ENCODE measurements at places on chromosomes 13 and 19.

GRCh38 chr13:29819143-29819542, 31.3 kb downstream of the UBL3 start:
- no peak for DNase-seq

- no peak for DNase-seq
These were observed 2.2 kb upstream of the SCN1B start for GRCh38 chr19:35027851-35028599.

- no peak for DNase-seq
These were observed 15.1 kb downstream of the CYP4F11 start for GRCh38 chr19:15919243-15919642.

- no peak for DNase-seq
These were observed 147.2 kb downstream of the FLT1 start for GRCh38 chr13:28347456-28348371.

DNA sequence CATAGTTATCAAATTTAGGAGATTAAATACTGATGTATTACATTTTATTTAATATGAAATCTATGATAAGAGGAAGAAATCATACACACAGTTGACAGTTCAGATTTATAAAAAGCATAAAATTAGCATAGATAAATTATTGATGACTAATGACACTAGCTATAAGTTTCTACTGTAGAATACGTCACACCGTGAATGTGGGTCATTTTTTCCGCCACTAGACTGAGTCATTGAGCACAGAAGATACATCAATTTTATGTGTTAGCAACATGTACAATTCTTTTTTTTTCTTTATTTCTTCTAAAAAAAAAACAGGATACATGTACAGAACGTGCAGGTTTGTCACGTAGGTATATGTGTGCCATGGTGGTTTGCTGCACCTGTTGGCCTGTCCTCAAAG, 22.2 kb downstream of the AP2S1 start:
- DNase-seq: peak; percentile 53

GRCh38 chr19:4369888-4370260, 26.5 kb downstream of the MPND start:
- DNase-seq: peak; percentile 67

- DNase-seq: no peak
These were observed 1721.4 kb downstream of the PCDH9 start for GRCh38 chr13:65508745-65509144.

DNA sequence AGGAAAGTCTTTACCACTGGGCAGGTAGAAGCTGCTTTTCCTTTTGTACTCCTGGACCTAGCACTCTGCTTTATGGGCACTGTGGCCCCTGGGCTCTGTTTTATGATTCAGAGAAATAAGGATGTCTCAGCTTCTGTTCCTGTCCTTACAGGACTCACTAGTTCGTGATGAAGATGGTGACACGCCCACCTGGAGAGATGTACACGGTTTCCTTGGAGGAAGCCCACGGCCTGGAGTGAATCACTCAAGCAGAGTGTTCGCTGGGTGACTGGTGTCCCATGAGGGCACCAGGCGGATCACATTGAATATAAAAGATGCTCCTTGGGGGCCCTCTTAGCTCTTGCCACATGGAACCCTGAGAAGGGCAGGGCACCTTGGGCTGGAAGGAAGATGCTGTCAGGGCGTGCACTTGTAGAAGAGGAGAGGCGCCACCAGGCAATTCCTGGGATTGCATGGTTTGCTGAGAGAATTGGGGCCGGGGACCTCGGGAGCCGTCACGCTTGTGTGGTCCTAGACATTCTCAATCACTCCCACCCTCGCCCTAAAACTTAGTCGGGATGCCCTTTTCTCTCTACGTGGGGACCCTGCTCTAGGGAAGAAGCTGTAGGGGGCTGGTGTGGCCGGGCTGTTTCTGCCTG, 202.6 kb downstream of the TSHZ3 start:
- DNase-seq: no peak

GRCh38 chr19:336067-336614, 8.5 kb downstream of the MIER2 start:
- DNase-seq: no peak

- no peak for DNase-seq
These were observed 11.3 kb downstream of the GTPBP3 start for GRCh38 chr19:17348700-17349099.

DNA sequence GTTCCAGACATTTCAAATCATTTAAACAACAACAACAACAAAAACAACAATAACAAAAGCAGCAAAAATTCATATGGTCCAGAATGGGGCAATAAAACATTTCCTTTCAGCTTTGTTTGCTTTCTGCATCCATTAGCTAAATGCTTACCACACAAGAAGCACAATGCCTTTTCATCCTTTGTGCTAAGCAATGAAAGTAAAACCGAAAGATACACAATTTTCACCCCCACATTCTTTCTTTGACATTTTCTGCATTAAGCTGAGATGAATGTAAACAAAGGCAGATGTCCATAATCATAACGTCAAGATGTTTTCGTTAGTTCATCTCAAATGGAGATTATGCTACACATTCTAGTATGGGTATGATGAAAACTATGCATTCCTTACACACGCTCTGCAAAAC, 568.5 kb downstream of the SLITRK6 start:
- DNase-seq: no peak

- DNase-seq: no peak
These were observed 851.0 kb upstream of the KLHL1 start for GRCh38 chr13:70959035-70959775.

- DNase-seq: no peak
These were observed 198.4 kb upstream of the ZNF536 start for GRCh38 chr19:30173593-30174356.

DNA sequence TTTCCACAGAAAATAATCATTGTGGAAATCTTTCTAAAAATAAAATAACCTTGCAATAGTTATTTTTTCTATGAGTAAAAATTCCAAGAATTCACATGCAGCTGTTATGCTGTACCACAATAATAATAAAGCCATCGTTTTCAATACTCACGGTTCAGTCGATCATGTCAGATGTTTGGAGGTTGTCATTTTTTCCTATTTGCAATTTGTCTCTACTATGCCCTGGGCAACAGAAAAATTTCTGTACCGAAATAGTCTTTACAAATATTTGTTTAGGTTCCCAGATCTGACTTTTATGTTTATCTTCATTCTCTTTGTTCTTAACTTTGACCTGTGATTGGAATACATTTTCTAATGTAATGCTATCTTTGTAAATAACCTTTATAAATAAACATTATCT, 79.7 kb downstream of the ESD start:
- DNase-seq: no peak

DNA sequence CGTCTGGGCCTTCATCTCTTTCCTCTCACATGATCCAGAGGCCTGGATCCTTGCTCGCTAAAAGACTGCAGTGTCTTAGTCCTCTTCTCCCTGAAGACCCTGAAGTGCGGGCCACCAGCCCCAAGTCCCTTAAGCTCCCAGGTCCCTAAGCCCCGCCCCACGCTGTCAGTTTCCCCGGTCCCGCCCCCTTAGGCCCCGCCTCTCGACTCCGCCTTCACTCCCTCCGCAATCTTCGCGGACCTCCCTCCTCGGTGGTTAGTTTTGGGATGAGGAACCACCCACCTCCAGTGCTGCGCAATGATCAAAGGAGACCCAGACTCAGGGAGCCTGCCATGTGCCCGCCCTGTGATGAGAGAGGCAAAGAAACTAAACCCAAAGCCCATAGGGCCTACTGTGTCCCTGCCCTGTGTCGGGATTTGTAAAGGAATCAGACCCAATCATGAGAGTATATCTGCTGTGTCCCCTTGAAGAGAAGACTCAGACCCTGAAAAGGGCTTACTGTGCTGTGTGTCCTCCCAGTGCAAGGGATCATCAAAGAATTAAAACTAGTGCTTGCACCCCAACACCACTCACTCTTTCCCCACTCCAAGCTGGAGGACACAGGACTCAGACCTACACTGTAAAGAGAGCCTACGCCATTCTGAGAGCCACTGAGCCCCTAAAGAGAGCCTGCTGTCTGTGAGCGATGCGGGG, 3.0 kb upstream of the COX6B1 start:
- DNase-seq: peak; percentile 95

DNA sequence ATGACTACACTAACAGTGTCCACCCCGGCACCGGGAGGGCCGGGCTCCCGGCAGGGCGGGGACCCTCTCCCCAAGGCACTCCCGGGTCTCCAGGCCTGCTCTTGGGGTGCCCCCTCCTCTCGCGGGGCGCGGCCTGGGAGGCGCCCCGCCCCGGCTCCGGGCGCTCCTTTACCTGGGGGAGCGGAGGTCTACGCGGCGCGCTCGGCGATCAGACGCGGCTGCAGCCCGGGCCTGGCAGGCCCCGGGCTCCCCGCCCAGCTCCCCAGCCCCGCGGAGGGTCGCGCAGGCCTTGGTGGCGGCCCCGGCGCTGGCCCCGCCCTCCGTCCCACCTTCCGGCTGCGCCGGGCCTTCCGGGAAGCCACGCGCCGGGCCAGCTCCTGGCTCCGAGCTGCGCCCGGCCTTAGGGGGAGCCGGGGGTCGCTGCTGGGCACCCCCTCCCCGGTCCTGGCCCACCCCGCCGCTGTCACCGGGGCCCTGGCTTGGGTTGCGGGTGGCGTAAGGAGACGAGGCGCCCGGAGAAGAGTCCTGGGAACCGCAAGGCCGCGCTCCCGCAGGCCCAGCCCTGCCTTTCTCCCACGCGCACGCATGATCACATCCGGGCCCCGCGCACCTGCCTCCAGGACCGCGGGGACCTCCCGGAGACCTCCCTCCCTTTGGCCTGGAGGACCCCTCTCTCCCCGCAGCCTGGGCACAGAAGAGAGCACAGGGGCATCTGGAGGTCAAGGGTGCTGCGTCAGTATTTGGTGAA, at the start of gene C19orf12:
Gene C19orf12, minus strand, starts transcription at position 309 of the 748 bp plus-strand sequence. CDS start 6,848 bp downstream, outside the sequence.
- DNase-seq: peak; percentile 64

DNA sequence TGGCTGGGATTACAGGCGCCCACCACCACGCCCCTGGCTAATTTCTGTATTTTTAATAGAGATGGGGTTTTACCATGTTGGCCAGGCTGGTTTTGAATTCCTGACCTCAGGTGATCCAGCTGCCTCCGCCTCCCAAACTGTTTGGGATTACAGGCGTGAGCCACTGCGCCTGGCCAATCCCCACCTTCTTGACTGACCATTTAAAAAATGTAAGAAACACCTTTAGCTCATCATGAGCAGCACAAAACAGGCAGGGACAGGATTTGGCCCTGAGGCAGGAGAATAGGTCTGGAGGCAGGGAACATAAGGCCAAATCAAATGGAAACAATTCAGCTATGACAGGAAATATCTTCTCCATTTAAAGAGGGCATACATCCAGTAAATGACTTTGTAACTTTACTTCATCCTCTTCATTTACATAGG, 1.4 kb upstream of the MPV17L2 start:
- DNase-seq: no peak

DNA sequence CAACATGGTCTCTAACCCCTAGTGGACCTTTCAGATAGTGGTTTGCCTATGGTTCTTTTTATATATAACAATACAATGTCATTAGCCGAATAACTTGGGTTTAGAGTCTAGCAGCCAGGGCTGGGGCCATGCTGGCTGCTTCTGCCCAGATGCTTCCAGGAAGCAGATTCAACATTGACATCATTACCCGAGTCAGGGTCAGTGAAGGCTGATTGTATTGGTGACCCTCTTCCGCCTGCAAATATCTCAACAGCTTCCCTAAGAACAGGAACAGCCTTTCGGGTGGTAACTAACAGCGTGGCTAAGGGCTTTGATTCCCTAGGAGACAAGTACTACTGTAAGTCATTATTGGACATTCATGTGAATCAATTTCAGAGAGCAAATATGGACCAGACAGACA, 476.4 kb downstream of the UQCRFS1 start:
- no peak for DNase-seq

DNA sequence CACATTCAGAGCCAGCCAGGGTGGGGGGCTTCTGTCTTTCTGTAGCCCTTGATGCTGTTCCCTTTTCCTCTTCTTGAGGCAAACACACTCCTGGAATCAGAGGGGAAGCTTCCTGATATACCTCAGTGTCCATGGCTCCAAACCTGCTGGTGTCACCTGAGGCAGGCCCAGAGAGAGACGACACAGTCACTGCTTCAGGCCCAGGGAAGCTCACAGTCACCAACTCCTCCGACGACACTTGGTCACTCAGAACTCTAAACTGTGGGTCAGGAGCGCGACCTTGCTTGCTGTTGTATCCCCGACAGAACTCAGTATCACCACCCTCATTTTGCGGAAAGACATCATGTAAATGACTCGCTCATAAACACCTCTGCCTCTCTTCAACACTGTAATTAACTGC, 1.1 kb downstream of the ATP13A1 start:
- DNase-seq: no peak

DNA sequence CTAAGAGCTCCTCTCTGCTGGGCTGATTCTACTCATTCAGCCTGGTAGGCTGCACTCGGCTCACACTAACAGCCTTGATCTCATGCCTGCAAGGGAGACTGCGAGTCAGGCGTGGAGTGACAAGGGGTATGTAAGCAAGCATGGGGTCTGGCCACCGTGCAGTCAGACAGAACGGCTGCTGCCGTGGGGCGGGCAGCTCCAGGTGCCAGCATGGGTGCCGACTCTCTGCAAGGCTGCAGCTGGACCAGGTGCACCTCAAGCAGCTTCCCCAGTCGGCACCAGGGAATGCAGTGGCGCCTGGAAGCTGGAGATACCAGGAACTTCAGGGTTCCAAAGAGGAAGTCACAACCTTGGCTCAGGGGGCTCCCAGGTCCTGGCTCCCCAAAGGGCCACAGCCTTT, 892.3 kb downstream of the OLFM4 start:
- no peak for DNase-seq

- no peak for DNase-seq
These were observed 147.1 kb downstream of the B3GLCT start for GRCh38 chr13:31346891-31347290.

GRCh38 chr19:5138606-5139582, 170.0 kb downstream of the KDM4B start:
- peak; percentile 65 for DNase-seq

DNA sequence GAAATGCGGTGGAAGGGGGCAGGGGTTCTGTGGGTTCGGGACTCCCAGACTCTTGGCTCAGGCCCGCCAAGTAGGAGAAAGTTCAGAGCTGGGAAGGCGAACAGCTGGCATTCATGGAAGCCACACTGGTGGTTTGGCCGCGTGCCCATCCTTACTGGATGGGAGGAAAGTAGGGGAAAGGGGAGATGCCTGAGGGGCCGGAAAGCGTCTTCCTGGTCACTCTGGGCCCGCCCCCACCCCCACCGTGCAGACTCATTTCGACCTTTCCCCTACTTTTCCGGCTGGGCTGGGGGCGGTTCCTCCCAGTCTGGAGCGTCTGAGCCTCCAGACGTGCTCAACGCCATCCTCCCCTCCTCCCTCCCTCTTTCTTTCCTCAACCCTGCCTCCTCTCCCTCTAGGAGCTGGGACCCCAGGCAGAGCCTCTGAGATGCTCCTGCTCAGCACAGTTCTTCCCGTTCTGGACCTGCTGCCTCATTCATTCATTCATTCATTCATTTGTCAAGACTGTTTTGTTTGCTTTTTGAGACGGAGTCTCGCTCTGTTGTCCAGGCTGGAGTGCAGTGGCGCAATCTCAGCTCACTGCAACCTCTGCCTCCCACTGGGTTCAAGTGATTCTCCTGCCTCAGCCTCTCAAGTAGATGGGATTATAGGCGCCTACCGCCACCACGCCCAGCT, 3.5 kb downstream of the ANGPTL4 start:
- DNase-seq: no peak

DNA sequence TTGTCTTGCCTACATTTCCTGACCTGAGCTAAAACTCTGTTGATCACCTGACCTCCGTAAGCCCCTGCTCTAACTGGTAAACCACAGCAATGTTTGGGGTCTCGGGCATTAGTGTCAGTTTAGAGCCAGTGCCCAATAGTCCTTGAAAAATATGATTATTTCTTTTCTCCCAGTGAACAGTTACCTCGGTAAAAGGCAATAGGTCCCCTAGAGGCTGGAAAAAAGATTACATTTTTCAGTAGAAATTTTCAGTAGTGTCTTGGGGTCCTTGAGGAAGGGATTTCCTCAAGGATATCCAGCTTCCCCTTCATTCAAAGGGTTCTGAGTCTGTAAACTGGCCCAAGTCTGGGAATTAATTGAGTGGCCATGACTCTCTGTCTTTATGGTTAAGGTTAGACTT, 177.5 kb downstream of the SLC7A1 start:
- no peak for DNase-seq

Measured in stimulated activated CD4-positive, alpha-beta T cell treated with anti-CD3 and anti-CD28 coated beads, TNF-alpha, amount 100 ng/mL, for 48 hours (primary cell).